Right forelimb (tissue), 1 donor: ENCODE measurements at places on chromosomes 2 and 18.

DNA sequence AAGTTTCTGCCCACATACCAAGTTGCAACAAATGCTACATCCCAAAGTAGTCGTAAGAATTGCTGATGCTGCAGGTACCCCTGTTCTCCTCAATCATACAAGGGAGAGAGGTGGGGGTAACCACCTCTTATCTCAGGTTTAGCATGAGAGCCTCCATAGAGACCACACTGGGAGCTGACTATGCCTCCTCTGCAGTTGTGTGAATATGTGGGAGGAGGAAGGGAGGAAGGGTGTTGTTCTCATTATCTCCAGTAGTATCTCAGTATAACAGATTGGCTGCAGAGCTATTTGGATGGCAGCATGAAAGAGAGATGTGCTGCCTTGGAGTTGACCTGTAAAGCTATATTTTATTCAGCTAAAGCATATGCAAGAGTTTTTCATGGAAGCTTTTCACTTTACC, 690.7 kb downstream of the KCNJ3 start:
- no peak for DNase-seq

GRCh38 chr2:127618551-127619202, 27.3 kb upstream of the GPR17 start:
- peak; percentile 39 for DNase-seq

GRCh38 chr2:64062840-64063239, 43.6 kb upstream of the VPS54 start:
- no peak for DNase-seq

- DNase-seq: no peak
These were observed 103.3 kb downstream of the AOX1 start for GRCh38 chr2:200689115-200689514.

- no peak for DNase-seq
These were observed 241.5 kb upstream of the PKDCC start for GRCh38 chr2:41806286-41806685.

GRCh38 chr2:241161646-241162281, 11.5 kb downstream of the PPP1R7 start:
- DNase-seq: peak; percentile 72

DNA sequence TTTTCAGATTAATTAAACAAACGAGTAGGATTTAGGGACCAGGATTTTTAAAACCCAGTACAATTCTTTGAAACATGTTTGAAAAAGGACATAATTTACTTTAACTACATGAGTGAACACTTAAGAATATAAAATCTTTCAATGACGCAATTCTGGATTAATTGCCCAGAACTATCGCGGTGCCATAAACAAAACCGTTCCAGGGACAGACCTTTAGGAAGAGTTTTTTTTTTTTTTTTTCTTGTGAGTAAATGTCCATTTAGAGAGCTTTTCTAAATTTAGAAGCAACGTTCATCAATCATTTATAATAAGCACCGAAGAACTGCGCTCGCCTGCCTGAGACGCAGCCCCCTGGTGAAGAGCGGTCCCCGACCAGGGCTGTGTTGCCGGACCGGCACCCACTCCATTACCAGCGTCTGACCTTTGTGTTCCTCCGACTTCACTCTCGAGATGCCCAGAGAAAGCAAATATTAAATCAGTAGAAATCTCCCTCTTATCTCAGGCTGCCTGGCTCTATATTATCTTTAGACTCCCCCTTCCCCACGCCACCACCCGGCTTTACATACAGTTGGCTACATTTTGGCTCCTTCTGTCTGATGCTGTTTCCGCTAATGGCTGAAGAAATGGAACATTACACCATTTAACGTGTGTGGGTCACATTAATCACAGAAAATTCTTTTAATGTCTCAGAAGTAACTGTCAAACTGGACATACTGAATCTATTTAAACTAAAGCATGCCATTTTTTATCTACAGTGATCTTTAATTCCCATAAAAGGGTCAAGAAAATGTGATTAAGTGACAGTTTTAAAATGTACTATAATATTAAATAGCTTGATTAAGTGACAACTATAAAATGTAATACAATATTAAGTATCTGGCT, 364.0 kb upstream of the MEIS1 start:
- DNase-seq: no peak

- no peak for DNase-seq
These were observed 692.1 kb upstream of the CELF4 start for GRCh38 chr18:38257661-38258060.

GRCh38 chr2:101058386-101058785, 56.3 kb downstream of the RPL31 start:
- no peak for DNase-seq

DNA sequence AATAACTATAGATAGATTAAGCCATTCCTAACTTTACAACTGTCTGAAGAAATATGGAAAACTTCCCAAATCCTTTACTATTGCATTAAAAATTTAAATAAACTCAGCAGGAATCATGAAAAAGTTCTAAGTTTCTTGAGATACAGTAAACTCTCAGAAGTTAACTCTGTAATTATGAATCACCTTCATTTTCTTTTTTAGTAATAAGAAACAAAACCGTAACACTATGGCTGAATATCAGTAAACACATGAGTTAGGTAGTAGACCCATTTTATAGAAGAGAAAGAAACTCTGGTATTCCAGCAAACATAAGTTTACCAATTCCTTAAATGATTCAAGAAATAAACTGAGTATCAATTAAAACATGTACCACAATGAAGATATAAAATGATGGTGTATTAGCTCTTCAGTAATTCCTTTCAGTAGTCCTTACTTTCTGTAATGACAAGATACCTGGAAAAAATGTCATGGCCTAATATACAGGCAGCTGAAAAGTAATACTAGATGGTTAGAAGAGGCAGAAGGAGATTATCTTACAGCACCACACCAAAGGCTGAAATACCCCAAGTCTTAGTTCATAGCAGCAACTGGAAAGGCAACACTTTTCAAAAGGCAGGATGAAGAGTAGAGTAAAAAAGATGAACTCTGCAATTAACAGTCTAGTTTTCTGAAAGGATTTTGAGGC, 11.5 kb downstream of the TRIP12 start:
- DNase-seq: no peak

GRCh38 chr2:118784860-118785259, 62.6 kb downstream of the EN1 start:
- DNase-seq: no peak

DNA sequence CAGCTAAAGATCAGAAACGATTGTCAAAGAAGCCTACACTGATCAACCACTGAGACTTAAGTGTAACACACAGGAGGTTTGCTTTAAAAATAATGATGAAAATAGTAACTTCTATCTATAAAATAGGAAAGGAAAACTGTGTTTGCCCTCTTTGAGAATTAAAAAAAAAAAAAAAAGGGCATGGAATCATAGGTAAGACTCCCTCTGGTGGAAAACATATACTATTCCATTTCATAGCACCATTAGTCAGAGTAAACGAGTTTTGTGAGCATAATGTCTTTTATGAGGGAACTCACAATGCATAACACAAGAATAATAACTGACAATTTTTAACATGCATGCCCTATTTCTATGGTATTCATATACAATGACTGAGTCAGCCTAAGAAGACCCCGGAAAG, 36.3 kb downstream of the SLC35F5 start:
- no peak for DNase-seq

- DNase-seq: no peak
These were observed 336.3 kb upstream of the CDH7 start for GRCh38 chr18:65414501-65414900.

DNA sequence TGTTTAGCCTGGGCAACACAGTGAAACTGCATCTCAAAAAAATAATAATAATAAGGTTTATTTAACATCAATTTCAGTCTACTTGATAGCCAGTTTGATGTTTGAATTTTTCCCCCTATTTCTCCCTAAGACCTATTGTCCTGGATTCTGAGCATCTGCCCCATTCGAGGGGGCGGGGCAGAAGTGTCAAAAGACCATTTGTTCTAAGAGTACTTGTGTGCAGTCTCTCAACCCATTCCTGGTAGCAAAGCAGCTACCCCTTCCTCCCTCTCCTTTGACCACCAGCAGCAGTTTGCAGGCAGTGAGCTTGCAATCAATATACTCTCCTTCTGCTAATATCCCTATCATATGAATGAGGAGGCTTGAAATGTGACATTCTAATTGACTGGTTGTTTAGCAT, 71.9 kb downstream of the VWC2L start:
- no peak for DNase-seq

- DNase-seq: no peak
These were observed 83.7 kb upstream of the ZNF397 start for GRCh38 chr18:35157181-35157580.

GRCh38 chr2:40454321-40454720, 2.4 kb upstream of the SLC8A1 start:
- DNase-seq: no peak

DNA sequence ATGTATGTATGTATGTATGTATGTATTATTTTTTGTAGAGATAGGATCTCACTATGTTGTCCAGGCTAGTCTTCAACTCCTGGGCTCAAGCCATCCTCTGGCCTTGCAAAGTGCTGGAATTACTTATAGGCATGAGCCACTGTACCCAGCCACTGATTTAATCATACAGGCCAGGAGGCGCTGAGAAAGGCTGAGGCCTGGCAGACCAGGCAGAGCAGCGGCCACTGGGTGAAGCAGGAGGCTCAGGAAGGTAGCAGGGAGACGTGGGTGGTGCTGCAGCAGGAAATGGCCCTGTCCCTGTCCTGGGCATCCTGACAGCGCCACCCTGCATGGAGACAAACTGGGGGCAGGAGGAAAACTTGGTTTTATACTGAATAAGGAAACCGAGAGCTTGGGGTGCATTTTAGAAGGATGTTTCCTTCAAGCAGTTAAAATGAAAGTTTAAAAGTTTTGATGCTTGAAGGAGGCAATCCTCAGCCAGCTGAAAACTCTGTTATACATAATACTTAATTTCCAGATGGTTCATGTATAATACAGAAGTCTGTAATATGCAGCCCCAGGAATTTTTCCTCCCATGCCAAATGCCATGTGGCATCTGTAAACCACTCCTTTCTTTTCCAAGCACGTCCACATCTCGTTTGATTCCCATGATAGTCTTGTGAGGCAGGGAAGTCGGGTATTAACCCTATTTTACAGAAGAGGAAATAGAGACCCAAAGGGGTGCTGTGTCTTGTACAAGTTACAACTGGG, 182.4 kb downstream of the CELF4 start:
- no peak for DNase-seq

DNA sequence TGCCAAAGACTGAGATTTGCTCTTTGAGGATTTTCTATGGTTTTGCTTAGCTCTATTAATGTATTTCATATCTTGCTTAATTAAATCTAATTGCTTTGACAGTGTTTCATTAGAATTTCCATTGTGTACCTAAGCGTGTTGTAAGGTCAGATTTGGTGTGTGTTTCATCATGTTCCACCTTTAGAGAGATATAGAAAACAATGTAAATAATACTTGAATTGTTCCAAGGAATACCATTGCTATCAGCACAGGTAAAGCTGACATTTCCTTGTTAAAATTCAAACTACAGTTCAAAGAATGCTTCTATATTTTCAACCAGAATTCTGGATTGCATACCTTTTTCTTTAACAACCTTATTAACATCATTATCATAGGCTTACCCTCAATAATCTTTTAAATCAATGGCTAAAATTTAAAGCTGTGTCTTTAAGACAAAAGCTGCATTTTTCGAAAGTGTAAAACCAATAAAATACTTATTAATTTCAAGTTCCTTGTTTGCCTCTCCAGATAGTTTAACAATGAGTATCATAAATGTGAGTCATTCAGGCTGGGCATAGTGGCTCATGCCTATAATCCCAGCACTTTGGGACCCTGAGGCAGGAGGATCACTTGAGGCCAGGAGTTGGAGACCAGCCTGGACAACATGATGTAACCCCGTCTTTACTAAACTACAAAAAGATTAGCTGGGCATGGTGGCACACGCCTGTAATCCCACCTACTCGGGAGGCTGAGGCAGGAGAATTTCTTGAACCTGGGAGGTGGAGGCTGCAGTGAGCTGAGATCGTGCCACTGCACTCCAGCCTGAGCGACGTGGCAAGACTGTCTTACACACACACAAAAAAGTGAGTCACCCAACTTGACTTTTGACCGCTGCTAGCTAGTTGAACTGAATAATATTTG, 188.0 kb upstream of the PKDCC start:
- DNase-seq: no peak

- DNase-seq: no peak
These were observed 198.3 kb downstream of the LDLRAD4 start for GRCh38 chr18:13416848-13417247.

DNA sequence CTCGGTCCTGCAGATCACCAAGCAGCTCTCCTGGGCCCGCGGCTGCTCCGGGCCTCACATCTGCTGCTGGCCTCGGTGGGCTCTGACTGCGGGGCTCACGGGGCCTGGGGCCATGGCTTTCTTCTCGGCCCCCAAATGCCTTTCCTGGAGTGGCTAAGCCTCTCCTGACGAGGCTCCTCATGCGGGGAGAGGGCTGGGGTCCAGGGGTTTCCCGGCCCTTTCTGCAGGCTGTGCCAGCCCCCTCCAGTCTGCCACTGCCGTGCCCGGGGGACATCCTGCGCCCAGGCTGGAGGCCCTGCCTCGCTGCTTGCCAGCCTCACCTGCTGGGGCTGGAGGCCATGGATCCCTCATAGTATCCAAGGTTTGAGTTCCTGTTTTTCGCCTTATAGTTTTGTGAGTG, 23.8 kb downstream of the PRELID3A start:
- DNase-seq: no peak

GRCh38 chr18:7902399-7902839, 335.3 kb downstream of the PTPRM start:
- no peak for DNase-seq

- DNase-seq: no peak
These were observed 100.0 kb downstream of the MYO3B start for GRCh38 chr2:170277951-170278350.

- no peak for DNase-seq
These were observed 12.2 kb upstream of the NEMP2 start for GRCh38 chr2:190546734-190547133.

- no peak for DNase-seq
These were observed 18.7 kb downstream of the TPRKB start for GRCh38 chr2:73718421-73718820.

DNA sequence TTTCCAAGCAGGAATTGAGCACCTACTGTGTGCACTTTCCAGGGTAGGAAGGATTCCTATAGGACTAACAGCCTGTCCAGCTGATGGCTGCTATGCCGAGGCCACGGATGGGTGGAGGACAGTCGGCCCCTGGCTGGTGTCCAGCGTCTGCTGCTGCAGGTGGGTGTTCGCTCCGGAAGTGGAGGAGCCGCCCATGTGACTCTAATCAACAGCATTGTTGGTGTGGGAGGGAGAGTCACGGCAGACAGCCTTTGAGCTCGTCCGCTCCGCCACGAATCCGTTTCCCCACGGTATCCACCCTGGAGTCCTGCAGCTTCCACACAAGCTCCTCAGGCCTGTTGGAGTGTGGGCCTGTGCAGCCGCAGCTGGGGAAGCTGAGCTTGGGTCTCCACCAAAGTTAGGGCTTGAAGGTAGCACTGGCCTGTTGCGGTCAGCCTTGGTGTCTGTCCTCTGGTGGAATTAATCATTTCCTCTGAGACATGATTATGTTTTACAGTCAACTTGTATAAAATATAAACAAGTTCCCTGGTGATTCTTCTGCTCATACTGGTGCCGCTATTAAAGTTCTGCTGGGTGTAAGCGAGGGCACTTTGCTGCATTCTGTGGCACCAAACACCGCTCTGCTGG, 185.9 kb upstream of the TPO start:
- no peak for DNase-seq

GRCh38 chr2:199455545-199456382, 2.0 kb downstream of the SATB2 start:
- DNase-seq: peak; percentile 63

GRCh38 chr18:79690071-79690470, 10.5 kb downstream of the CTDP1 start:
- no peak for DNase-seq

GRCh38 chr2:236049981-236050380, 118.2 kb downstream of the GBX2 start:
- DNase-seq: no peak

- DNase-seq: no peak
These were observed 176.1 kb downstream of the IKZF2 start for GRCh38 chr2:212975333-212975732.
